ENCODE measurements at places on chromosomes 4 and X.

- no peak for DNase-seq
Measured at GRCh38 chr4:74112399-74113105, 13.6 kb upstream of the CXCL2 start.

- DNase-seq = no peak
Measured at GRCh38 chrX:68632491-68632890, 15.0 kb upstream of the STARD8 start.

DNA sequence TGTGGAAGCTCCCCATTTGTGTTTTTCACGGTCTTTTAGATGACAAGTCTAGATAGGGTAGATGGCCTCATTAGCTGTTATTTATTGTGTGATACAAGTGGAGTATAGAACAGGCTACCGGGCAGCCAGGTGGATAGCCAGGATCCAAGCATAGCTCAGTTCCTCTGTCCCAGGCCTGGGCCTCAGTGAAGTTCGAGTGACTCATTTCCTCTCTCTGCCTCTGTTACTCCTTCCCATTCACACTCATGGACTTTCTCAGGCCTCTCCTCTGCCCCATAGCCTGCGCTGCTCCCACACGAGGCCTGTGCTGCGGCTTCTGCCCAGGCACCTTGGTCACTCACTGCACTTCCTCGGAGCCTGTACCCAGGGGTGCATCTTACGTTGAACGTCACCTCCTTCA is 54.5 kb downstream of the TENM3 start:
- DNase-seq = no peak

- no peak for DNase-seq
Measured at GRCh38 chr4:113825272-113825671, 63.7 kb upstream of the CAMK2D start.

DNA sequence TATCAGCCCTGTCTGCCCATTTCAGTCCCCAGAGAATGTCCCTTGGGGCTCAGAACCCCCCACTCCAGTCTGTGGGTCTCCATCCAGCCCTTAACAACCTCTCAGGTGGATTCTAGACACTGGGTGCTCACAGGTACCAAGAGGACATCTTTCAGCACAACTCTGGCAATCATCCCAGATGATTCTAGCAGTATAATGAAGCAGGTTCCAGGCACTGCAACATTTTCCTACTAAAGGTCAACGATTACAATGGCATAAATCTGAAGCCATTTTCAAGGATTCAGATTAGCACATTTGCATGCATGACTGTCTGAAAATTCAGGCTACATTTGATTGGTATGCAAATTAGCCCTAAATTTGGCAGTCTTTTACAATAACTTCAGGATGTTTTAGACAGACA is 10.0 kb downstream of the SLC2A9 start:
- DNase-seq = no peak

- no peak for DNase-seq
Measured at GRCh38 chr4:76035799-76036380, at the start of gene CXCL11. Gene CXCL11 (minus strand): TSS chr4:76036070. CDS start chr4:76035987, 83 bp downstream.

DNA sequence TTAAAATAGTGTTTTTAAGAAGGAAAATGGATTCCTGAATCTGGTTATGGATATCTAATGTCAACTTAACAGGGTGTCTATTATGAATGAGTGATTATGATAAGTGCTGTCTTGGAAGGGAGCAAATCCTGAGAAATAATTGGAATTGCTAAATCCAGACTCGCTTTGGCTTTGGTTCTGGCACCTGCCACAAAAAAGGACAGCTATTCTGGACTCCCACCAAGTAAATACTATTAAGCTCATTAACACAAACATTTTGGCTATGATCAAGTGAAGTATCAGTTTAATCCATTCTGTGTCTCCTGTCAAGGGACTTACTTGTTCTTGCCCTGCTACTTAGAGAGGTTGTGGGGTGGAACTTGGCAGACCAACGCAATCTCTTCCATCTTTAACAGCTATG is 403.7 kb downstream of the CENPC start:
- no peak for DNase-seq

DNA sequence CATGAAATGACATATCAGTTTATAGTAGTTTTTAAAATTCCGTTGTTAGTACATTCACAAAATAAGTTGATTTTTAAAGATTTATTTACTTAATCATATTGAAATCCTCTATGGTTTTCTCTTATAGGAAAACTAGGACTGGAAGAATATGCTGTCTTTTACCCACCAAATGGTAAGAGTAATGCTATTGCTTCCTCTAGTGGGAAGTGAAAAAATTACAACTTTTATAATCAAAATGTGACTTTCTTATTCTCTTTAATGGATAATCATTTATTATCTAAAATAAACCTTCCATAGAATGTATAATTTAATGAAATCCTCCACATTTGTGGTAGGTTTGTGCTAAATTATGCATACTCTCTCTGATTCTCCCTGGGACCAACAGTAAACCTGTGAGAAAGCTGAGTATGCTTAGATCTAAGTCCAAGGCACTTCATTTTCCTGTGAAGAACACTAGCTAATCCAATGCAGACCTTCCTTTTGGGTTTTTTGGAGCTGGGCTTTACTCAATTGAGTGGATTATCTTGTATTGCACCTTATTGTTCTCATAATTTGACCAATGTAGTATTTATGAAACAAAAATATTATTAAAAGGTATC is 136.2 kb downstream of the TBC1D19 start:
- DNase-seq = no peak

- no peak for DNase-seq
Measured at GRCh38 chr4:47525154-47525819, 40.2 kb downstream of the ATP10D start.

- no peak for DNase-seq
Measured at GRCh38 chr4:65646136-65646535, 24.2 kb downstream of the EPHA5 start.

GRCh38 chr4:140078366-140078765 is 75.6 kb downstream of the MAML3 start:
- no peak for DNase-seq

DNA sequence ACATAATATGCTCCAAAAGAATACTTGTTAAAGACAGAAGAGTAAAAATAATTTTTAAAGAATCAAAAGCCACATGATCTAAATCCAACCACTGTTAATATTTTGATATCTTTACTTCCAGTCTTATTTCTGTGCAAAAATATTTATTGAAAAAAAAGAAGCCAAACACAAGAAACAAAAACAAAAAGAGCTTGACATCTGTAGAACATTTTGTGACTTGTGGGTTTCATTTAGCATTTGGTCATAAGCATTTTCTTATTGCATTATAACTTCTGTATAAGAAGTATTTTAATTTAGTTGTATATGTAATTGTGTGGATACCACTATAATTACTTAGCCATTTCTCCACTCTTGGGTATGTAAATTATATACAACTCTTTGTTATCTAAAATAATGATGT is 63.1 kb downstream of the DIPK2B start:
- DNase-seq = no peak

GRCh38 chr4:71186257-71186565 is 152.6 kb upstream of the SLC4A4 start:
- no peak for DNase-seq

- DNase-seq = no peak
Measured at GRCh38 chrX:45628041-45628440, 427.4 kb upstream of the DIPK2B start.

GRCh38 chrX:140057001-140057411 is 91.7 kb upstream of the CXorf66 start:
- DNase-seq = peak; percentile 43

DNA sequence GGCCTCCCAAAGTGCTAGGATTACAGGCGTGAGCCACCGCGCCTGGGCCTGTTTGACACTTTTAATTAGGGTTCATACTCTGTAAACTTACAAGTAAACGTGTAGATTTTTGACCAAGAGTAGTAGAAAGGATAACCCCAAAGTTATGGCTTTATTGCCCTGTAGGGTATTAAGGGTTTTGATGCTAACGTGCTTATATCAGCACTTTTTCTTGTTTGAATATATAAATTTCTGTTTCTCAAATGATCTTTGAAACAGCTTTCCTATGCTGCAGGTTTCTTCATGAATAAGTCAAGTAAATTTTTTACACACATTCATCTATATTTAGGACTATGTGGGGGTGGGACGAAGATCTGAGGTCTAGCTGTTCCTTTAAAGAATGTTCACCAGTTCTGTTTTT is 29.3 kb upstream of the REPS2 start:
- DNase-seq = no peak

- no peak for DNase-seq
Measured at GRCh38 chr4:166315721-166316467, 442.9 kb downstream of the TLL1 start.

- no peak for DNase-seq
Measured at GRCh38 chr4:3936184-3936583, 170.0 kb downstream of the ADRA2C start.

- no peak for DNase-seq
Measured at GRCh38 chr4:128454881-128455280, 167.3 kb upstream of the PGRMC2 start.

- peak; percentile 76 for DNase-seq
Measured at GRCh38 chrX:100591256-100592051, 6.7 kb downstream of the TNMD start.

- DNase-seq = no peak
Measured at GRCh38 chr4:122701965-122702364, 30.5 kb upstream of the BBS12 start.

DNA sequence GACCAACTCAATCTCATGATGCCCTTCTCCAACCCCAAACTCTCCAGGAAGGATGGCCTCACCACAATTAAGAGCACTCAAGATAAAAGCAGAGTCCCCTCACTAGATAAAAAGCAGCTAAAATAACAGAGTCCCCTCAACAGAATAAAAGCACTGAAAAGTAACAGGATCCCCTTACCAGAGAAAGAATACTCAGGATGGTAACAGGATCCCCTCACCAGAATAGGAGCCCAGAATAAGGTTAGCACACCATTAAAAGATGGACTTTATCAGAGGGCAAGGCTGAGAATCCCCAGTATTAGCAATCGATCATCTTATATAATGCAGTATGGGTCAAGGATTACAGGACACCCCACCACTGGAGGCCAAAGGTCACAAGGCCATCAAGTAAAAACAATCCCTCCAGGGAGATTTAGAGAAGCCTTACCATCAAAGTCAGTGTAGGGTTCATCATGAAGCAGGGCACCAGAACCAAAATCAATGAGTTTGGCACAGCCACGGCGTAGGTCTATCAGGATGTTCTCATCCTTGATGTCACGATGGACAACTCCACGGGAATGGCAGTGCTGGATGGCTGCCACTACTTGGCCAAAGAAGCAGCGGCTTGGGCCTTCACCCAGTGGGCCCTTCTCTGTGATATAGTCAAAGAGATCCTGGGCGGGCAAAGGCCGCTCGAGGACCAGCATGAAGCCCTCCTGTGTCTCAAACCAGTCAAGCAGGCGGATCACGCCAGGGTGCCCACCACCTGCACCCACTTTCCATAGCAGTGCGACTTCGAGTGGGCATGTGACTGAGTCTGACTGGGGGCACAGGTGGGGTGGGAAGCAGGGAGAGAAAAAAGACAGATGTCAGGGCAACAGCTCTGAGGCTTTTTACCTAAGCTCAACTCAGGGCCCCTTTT is 3.4 kb upstream of the SLC35A2 start:
- no peak for DNase-seq

- no peak for DNase-seq
Measured at GRCh38 chrX:119427024-119427794, 28.1 kb downstream of the SLC25A43 start.

- DNase-seq = no peak
Measured at GRCh38 chrX:1493877-1494510, 41.3 kb upstream of the ASMTL start.

- no peak for DNase-seq
Measured at GRCh38 chrX:149199734-149200133, 305.4 kb downstream of the IDS start.

- no peak for DNase-seq
Measured at GRCh38 chr4:44916411-44916810, 190.1 kb upstream of the GNPDA2 start.

- DNase-seq = no peak
Measured at GRCh38 chrX:40418146-40418812, 162.5 kb upstream of the ATP6AP2 start.

- peak; percentile 55 for DNase-seq
Measured at GRCh38 chrX:136204571-136204970, 46.6 kb downstream of the MAP7D3 start.

DNA sequence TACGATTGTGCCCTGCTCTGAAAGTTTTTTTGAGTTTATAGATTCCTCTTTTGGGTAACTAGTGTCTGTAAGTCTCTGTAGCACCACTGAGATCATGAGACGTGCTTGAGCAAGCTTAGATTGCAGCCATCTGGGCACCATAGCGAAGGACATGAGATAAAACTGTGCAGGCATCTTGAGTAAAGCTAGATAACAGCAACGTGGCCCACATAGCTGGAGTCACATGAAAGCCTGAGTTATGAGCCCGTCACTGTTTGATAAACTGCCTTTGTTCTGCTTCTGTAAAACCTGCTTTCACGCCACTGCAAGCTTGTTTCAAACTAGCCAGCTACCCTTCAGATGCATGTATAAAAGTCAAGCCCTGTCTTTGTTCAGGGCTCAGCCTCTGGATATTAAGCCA is 359.1 kb upstream of the CXorf51A start:
- peak; percentile 7 for DNase-seq

- no peak for DNase-seq
Measured at GRCh38 chr4:10731690-10732089, 47.1 kb upstream of the CLNK start.

GRCh38 chr4:113675731-113676697 is 85.5 kb downstream of the CAMK2D start:
- no peak for DNase-seq

- DNase-seq = no peak
Measured at GRCh38 chr4:183254162-183254561, 65.9 kb downstream of the CLDN22 start.

- DNase-seq = no peak
Measured at GRCh38 chrX:108264376-108264775, 172.8 kb downstream of the ATG4A start.

GRCh38 chr4:2402048-2402842 is 16.2 kb downstream of the ZFYVE28 start:
- DNase-seq = peak; percentile 79

- no peak for DNase-seq
Measured at GRCh38 chr4:156686120-156686519, 285.5 kb downstream of the PDGFC start.

GRCh38 chrX:50815120-50815519 is 1.1 kb upstream of the SHROOM4 start:
- DNase-seq = no peak

GRCh38 chr4:87864321-87864720 is 31.6 kb downstream of the MEPE start:
- no peak for DNase-seq

DNA sequence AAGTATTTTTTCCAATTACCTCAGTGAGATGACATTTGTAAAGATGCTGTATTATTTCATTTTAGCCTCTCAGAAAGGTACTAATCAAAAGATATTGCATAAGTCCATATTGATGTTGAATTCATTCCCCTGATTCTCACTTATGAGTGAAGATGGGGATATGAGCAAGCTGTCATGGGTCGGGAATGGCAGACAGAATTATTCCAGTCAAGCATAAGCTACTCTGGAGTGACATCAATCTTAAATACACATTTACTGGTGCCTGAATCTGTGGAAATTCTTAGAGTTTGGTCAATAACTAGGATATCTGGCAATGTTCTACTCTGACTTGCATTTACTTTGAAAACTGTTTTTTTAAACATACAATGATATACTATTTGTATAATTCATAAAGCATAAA is 283.8 kb upstream of the PCDH7 start:
- DNase-seq = no peak
